Left colon (tissue), 2 donors: ENCODE measurements at places on chromosomes 7 and 10. TPM values are rescaled to one million over a fixed set of nuclear protein-coding genes. Genes with fewer than 3 reads are reported as not detected.

Gene NPFFR1
- total RNA-seq: 0.03 TPM

Gene CYP3A5
- total RNA-seq: 144 TPM

Gene BAMBI
- 12.7 TPM for total RNA-seq

Gene ASAH2
- 2.2 TPM for total RNA-seq

Gene PAX4
- total RNA-seq: 0.98 TPM

Gene RARRES2
- 115 TPM for total RNA-seq

Gene TAS2R5
- 1.0 TPM for total RNA-seq

Gene MYL10
- total RNA-seq: not detected

- no peak for DNase-seq
These were observed 175.1 kb upstream of the HDAC9 start for GRCh38 chr7:18320422-18320821.

GRCh38 chr7:24354456-24354855 lies 70.5 kb downstream of the NPY start:
- no peak for DNase-seq

DNA sequence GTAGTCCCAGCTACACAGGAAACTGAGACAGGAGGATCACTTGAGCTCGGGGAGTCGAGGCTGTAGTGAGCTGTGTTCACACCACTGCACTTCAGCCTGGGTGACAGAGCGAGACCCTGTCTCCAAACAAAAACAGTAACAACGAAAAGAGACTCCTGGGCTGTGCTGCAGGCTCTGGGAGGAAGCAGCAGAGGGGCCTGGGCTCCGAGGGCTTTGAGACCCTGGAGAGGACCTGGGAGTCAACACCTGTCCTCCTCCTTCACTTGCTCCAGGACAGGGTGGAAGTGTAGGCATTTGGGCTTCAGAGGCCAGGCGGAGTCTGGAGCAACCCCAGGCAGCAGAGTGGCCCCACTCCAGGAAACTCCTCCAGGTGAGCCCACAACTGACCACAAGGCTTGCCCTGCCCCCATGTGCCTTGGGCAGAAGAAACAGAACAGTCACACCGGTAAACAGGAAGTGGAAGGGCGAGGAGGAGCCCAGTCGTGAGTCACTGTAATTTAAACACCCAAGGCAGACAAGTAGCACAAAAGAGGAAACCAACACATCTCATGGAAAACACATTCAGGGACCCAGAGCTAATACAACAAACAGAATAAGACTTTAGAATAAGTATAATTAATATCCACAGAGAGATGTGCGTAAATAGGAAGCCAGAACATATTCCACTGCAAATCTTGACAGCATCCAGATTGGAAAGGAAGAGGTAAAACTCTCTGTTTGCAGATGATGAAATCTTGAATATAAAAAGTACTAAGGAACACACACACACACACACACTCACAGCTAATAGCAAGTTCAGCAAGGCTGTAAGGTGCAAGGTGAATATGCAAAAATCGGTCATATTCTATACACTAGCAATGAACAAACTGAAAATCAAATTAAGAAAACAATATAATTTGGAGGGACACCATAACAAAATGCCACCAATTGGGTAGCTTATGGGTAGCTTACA lies 20.5 kb upstream of the RASGEF1A start:
- peak; percentile 53 for DNase-seq

DNA sequence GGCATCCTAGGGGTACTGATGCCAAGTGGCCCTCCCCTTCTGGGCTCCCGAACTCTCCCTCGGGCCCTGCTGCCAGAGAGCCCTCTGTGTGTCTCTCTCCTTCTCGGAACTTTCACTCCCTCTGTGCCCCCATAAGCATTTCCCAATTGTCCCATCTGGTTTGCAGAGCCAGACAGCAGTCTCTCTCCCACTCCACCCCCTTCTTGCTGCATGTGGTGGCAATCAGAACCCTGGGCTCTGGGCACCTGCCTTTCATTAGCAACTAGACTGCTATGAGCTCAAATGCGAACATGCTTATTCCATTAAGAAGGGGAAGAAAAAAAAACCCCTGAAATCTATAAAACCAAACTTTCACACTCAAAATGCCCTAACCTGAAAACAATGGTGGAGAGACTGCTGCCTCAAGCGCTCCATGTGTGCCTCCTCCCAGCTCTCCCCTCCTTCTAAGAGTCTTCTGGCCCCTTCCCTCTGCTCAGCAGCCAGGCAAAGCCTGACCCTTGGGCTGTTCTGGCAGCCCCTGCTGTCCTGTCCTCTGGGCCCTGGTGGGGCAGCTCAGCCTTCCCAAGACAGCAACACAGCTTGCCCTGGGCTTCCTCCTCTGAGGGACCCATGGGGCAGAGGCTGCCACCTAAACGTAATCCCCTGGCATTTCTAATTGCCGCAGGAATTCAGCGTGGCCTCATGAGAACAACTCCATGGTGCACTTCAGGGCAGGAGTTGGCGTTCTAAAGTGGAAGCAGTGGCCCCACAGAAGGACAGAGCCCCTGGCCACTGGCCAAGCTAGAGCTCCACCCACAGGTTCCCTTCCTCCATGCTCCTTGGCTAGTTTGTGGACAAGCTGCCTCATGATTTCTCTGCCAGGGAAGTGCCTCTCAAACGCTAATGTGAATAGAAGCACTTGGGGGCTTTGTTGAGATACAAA lies 415.4 kb downstream of the PLXNA4 start:
- peak; percentile 32 for DNase-seq

DNA sequence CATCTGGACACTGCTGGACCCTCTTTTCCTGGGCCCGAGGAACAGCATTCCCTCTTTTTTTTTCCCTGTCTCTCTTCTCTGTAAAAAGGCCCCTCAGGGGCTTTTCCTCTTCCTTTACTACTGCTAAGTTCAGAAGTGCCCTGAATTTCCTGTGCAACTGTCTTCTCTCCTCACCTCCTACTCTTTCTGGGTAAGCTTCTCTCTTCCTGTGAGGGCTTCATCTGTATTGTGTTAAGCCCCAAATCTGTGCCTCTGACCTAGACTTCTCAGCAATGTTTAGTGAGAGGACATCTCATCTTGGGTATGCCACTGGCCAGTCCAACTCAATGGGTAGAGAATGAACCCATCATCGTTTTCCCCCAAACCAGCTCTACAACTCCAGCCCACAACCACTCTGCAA lies 174.2 kb downstream of the PTEN start:
- no peak for DNase-seq

DNA sequence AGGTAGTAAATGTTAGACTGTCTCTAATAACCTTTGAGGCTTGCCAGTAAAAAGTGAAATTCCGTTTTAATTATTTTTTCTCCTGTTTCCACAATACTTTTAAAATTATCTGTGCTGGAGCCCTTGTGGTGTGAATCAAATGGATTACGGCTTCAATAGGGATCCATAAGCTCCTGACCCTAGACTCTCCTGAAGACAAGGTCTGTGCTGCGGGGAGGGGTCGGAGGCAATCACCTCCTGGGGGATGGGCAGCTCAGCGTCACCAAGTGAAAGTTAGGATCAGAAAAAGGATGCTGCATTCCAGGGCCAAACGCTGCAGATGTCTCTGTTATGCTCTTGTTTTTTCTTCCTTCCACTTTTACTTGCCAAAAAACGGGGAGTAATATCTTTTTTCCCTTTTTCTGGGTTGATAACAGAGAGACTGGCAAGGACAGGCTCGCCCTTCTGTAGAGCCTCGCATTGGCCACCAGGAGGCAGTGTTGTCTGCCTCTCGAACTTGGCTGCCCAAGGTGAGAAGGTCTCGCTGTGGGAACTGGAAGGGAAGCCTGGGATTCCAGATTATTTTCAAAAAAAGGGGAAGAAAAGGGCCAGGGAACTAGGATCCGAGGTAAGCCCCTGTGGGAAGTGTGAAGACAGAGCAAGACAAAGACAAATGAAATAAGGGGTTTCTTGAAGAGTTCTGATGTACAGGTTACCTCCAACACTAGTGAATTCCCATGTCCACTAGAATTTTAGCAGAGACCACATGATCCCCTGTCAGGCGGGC lies 621.9 kb downstream of the ACTR3B start:
- peak; percentile 11 for DNase-seq

DNA sequence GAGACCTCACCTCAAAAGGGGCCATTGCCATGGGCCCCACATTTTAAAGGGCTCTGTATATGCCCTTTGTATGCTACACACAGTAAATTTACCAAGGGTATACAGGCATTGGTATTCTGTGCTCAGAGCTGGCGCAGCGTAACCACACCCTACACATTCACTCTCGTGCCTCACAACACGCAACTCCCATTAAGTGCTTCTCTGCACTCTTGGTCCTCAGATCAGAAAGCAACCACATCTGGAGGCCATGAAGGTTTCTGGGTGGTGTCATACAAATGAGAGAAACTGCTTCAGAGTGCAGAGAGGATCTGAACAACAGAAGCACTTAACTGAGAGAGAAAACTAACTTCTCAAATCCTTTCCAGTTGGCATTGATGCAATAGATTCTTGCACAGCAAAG lies 9.4 kb upstream of the CACUL1 start:
- DNase-seq: no peak

DNA sequence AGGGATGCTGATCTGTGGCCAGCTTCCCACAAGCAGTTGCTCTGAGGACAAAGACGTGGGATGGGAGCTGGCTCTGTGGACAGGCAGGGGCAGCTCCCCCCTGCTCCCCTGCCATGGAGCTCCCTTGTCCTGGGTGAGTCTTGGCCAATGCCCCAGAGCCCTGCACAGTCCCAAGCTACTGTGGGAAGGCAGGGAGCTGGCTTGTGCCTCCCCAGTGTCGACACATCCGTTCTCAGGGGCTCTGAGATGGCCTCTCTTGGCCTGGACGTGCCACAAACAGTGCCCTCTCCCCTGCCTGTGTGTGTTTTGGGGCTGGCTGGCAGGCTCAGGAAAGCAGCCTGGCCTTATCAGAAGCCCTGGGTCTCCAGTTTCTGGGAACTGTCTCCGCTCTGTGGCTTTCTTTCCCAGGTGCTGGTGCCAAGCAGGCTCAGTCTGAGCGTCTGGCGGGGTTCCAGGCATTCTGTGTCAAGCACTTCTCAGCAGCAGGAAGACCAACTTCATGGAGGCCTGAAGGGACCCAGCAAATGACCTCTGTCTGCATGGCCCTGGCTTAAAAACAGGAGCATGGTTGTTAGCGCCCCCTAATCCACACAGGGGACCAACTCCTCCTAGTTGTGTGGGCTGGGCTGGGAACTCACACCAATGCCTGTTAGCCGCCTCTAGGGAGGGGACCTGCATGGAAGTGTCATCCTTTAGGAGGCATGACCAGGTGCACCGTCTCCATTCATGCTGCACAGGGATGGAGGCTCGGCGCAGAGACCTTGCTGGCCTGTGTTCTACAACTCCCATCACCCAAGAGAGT lies 375.2 kb downstream of the RPS24 start:
- peak; percentile 47 for DNase-seq

- DNase-seq: no peak
These were observed 129.6 kb downstream of the VIPR2 start for GRCh38 chr7:159015081-159015453.

DNA sequence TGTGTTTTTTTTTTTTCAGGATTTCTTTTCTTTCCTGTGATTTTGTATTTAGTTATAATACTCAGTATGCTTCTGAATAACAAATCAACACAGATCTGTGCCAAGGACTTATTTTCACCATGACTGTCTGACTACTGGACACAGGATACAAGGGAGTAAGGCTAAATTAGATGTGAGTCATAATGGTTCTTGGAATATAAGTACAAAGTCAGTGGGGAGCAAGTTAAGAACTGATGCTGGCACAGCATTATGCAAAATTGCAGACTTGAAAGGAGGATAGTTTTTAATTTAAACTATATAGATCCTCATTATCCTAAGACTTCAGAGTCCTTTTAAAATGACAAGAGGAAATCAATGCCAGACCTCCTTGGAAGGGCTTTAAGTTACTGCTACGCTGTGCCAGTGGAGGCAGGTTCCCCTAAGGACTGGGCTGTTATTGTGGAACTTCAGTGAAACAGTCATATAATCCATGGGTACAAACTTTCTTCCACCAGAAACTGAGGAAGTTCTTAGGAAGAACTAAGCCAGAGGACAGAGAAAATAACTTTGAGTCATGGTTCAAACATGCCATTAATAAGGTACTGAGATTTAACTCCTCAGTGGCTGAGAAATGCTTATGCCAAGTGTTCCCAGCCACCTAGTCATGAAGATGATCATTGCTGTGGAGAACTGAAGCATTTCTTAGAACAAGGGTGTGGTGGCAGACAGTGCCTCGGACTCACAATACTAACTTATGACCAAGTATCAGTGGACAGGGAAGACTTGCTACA lies 531.2 kb downstream of the HTR7 start:
- no peak for DNase-seq

- DNase-seq: no peak
These were observed 216.8 kb upstream of the CCDC6 start for GRCh38 chr10:60123172-60123571.

DNA sequence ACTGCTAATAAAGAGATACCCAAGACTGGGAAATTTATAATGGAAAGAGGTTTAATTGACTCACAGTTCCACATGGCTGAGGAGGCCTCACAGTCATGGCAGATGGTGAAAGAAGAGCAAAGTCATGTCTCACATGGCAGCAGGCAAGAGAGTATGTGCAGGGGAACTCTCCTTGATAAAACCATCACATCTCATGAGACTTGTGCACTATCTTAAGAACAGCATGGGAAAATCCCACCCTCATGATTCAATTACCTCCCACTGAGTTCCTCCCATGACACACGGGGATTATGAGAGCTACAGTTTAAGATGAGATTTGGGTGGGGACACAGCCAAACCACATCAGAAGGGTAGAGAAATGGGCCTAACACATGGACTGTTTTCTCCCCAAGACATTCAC lies 156.3 kb downstream of the CCDC71L start:
- no peak for DNase-seq

DNA sequence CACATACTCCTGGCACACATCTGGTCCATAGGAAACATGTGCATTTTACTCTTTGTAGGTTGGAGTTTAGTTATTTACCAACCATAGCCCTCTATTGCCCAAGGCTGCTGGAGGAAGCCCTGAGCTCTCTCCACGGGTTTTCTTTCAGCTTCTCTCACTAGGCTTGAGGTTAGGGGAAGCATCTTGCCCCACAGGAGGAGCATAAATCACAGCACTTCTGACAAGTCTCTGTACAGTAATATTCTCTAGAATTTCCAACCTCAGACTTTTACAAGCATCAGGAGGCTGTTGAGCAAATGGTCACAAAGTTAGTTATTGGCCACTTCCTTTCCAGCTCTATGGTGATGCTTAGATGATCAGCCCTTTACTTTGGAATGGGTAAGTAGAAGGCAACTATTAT lies 122.9 kb upstream of the GLI3 start:
- DNase-seq: no peak

DNA sequence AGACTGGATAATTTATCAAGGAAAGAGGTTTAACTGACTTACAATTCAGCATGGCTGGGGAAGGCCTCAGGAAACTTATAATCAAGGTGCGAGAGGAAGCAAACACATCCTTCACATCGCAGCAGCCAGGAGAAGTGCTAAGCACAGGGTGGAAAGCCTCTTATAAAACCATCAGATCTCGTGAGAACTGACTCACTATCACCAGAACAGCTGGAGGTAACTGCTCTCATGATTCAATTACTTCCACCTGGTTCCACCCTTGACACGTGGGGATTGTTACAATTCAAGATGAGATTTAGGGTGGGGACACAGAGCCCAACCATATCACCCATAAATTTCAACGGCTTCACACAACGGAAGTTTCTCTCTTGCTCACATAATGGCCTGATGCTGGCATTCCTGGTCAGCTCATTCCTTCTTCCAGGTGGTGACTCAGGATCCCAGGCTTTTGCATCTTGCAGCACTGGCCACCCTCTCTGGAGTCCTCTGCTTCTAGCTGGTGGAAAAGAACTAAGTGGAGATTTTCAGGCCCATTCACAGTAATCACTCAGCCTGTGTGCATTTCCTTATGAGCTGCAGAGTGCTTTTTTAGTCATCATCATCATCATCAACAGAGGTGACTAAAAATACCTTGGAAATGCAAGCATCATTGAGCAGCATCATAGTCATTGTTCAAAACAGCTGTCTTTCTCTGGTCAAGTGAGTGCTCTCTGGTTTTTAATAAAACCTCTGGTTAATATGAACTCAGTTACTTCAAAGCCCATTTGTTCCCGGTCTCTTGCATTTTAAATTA lies 308.1 kb downstream of the SFMBT2 start:
- no peak for DNase-seq
